ENCODE measurements at places on chromosomes 11 and 22.
A peak's percentile ranks its signal among the peaks of the same experiment; 100 is the strongest.

- no peaks in the 10 kb centered on the region for H3K36me3 ChIP-seq
- no peaks in the 10 kb centered on the region for H3K4me1 ChIP-seq
- no peaks in the 10 kb centered on the region for H3K27me3 ChIP-seq
- DNase-seq, result no peak
- no peak overlapping the region for H3K4me3 ChIP-seq
- no peak overlapping the region for H3K27ac ChIP-seq
Observed at GRCh38 chr11:14764579-14765527, 121.2 kb downstream of the PDE3B start.

DNA sequence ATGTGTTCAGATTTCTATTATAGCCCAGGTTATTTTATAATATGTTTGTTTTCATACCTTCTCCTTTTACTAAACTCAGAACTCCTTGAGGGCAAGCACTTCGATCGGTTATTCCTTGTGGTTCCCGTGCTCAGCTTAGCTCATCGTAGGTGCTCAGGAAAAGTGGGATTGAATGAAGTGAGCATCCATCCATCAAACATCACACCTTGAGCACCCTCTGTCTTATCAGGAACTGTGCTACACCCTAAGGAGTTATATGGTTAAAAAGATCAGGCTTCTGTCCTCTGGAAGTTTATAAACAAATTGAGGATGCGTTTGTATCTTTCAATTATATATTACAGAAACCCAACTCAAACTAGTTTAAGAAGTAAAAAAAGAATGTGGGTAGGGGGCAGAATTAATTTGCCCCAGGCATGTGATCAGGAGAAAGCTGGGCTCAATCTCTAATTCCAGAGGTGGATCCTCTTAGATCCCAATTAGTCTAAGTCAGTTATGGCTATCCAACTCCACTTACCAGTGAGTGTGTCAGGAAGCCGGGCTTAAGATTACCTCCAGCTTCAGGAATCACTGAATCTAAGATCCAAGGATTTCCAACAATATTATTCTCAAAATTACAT, 59.9 kb upstream of the RRAS2 start:
- H3K36me3 ChIP-seq, result no peaks in the 10 kb centered on the region
- H3K4me3 ChIP-seq, result no peak overlapping the region
- H3K27me3 ChIP-seq, result no peaks in the 10 kb centered on the region

DNA sequence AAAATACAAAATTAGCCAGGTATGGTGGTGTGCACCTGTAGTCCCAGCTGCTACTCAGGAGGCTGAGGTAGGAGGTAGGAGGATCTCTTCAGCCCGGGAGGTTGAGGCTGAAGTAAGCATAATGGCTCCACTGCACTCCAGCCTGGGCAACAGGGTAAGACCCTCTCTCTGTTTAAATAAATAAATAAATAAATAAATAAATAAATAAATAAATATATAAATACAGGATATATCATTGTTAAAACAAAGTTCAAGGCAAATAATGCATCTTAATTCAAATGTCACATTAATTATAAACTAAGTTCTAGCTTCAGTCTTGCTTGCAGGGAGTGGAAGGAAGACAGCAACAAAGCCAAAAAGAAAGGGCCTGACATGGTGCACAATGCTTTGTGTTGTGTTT, 44.5 kb upstream of the PANX1 start:
- H3K27me3 ChIP-seq, result no peaks in the 10 kb centered on the region
- no peak for DNase-seq
- H3K4me3 ChIP-seq, result no peak overlapping the region
- no peak overlapping the region for H3K27ac ChIP-seq

GRCh38 chr22:29260601-29261315, 7.0 kb downstream of the RHBDD3 start:
- peak; percentile 57 for DNase-seq
- H3K4me1 ChIP-seq, result peaks cover under 1% of the 10 kb centered on the region
- H3K36me3 ChIP-seq, result peaks cover 39% of the 10 kb centered on the region
- H3K27ac ChIP-seq, result no peak overlapping the region
- H3K27me3 ChIP-seq, result no peaks in the 10 kb centered on the region

DNA sequence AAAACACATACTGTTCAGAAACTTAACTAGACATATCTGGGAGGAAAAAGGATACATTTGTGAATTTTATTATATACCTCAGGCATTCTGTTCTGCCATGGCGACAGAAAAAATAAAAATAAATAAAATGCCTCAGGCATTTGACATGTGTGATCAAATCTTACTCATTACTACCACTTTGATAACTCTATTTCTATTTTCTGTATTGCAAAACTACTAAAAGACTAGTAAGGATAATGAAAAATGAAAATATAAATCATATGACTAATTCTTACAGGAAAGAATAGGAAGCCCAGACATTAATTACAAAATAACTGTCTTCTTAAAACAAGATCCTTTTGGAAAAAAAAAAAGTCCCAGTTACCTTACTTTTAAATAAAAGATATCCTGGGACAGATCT, 5.3 kb downstream of the PICALM start:
- peaks cover 73% of the 10 kb centered on the region for H3K4me1 ChIP-seq
- no peak overlapping the region for H3K4me3 ChIP-seq
- no peaks in the 10 kb centered on the region for H3K27me3 ChIP-seq
- DNase-seq, result no peak
- peak overlapping the region; percentile 96 for H3K27ac ChIP-seq
- H3K36me3 ChIP-seq, result no peaks in the 10 kb centered on the region

DNA sequence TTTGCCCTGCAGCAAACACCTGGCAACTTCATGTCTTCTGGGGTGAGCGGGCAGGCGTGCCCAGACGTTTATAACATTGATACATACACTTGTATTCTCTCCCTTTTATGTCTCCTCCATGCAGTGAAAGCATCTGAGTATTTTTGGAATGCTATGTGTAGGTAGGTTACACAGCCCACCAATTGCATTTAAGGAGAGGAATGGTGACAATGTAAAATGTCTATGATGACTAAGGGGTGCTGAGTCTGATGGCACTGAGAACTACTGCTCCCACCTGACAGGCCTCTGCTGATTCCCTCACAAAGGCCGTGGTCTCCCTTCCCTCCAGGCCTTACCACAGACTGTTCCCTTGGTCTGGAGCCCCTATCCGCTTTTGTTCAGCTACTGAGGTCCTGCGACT, 22.9 kb upstream of the RASL10A start:
- no peak overlapping the region for H3K4me3 ChIP-seq
- DNase-seq, result no peak
- peaks cover 73% of the 10 kb centered on the region for H3K36me3 ChIP-seq
- no peaks in the 10 kb centered on the region for H3K4me1 ChIP-seq
- H3K27me3 ChIP-seq, result no peaks in the 10 kb centered on the region

DNA sequence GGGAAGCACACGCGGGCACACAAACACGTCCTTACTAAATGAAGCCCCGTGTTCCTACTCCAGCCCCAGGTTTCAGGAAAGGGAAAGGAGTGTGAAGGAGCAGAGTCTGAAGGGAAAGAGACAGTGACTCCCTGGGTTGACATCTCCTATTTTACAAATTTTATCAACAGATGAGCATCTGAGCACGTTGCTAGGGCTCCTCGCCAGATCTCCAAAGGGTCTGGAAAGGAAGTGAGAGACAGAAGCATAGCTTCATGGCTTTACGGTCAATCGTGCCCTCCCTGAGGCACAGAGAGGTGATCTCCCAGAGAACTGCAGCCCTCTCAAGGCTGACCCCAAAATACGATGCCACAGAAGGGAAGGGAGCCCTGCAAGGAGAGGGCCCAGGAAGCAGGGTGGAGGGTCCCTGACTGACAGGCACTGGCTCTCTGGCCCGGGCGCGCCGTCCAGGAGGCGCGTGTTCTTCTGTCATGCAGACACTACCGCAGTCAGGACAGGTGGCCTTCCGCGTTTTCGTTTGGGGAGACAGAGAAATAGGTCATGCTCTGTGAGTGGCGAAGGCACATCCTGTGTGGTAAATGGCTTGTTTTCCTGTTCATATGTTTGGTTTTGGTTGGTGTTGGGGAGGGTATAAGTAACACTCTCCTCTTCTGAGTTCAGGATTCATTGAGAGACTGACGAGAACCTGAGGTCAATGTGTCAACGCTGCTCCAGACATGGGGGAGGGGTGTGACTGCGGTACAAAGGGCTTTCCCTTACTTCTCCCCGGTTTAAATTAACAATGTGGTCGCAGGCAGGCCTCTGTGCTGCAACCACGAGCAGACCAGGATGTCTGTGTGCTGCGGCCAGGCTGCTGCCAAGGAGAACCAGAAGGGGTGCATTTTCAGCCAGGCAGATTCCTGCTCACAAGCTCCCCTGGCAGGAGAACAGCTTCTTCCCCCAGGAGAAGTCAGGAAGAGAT, 813.3 kb downstream of the OPCML start:
- H3K4me3 ChIP-seq, result no peak overlapping the region
- H3K27me3 ChIP-seq, result no peaks in the 10 kb centered on the region
- DNase-seq, result no peak
